ENCODE measurements at places on chromosomes 5 and 9. TPM values are rescaled to one million over a fixed set of nuclear protein-coding genes. Genes with fewer than 3 reads are reported as not detected.

DNA sequence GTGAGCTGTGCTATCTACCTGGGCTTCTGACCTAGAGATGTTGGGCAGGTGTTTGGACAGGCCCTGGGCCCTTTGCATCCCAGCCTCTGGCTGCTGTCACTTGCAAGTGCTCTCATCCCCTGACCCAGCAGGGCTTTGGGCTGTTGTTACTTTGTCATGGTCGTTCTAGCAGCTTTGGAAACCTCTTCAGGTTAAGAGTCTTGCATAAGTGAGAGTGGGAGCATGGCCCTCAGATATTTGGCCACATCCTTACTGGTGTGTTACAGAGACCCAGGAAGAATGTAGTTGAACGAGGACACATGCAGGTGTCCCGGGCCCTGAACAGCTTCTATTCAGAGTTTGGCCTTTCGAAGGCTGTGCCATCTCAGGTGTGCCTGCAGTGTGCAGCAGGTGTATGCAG lies 4.5 kb downstream of the TENT4A start:
- DNase-seq: no peak

The AIF1L gene
- 3.7 TPM for total RNA-seq

DNA sequence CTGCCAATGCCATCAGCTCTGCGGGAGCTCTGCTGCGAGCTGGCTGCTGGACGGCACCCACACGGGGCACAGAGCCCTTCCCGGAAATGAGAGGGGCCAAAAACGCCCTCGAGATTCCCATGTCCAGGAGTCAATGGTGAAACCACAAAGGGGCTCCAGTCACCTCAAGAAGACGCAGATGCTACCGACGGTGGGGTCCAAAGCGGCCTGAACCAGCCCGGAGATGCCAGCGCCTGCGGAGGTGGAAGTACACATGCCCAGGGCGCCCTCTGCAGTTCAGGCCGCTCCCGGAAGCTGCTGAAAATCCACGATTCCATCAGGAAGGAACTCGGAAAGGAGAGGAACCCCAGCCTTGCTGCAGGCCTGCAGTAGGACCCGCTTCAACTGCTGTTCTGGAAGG lies 82.4 kb upstream of the SELENOP start:
- DNase-seq: no peak

The CENPK gene
- total RNA-seq: 5.2 TPM

GRCh38 chr9:35042891-35043545 lies 29.4 kb downstream of the VCP start:
- no peak for DNase-seq

DNA sequence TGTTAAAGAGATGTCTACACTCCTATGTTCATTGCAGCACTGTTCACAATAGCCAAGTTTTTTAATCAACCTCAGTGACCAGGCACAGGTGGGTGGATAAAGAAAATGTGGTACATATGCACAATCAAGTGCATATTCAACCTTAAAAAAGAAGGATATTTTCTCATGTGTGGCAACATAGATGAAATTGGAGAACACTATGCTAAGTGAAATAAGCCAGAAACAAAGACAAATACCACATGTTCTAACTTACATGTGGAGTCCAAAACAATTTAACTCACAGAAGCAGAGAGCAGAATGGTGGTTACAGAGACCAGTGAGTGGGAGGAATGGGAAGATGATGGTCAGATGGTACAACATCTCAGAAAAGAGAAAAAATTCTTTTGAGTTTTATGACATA lies 31.8 kb downstream of the ANXA1 start:
- DNase-seq: no peak

The SV2C gene
- 0.36 TPM for total RNA-seq

GRCh38 chr5:74272831-74273451 lies 367.6 kb downstream of the ENC1 start:
- DNase-seq: no peak

- no peak for DNase-seq
These were observed 124.6 kb downstream of the TARS1 start for GRCh38 chr5:33565324-33565723.

DNA sequence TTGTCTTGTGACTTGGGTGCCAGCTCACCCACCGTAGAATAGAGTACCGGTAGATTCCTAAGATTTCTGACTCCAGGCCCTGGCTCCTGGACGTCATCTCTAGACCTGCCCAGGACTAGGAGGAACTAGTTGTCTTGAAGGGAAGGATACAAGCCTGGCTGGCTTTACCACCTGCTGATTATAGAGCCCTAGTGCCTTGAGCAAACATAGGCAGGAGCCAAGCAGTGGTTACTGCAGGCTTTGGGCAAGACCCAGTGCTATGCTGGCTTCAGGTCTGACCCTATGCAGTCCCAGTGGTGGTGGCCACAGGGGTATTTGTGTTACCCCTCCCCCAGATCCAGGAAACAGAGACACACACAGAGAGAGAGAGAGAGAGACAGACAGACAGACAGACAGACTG lies 606.2 kb downstream of the PDE4D start:
- DNase-seq: no peak

DNA sequence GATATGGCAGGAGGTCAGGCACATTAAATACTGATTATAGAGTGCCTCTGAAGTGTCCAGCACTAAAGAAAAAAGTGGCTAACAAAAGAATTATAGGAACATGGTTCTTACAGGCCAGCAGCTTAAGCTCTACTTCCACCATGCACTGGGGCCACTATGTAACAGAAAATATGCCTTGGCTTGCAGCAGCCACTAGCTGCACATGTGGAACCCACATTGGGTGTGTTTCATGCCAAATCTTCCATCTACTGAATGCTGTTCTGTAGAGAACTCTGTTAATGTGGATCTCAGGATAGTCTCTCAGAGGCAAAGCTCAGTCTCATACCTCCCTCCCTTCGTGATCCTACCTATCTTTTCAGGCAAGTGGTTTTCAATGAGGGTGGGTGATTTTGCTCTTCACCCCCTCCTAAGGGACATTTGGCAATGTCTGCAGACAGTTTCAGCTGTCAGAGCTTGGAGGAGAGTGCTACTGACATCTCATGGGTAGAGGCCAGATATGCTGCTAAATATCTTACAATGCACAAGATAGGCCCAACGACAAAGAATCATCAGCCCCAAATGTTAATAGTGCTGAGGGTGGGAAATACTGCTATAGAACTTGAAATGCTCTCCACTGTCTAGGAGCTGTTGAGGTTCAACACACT lies 218.9 kb downstream of the TARS1 start:
- no peak for DNase-seq

GRCh38 chr9:137266585-137267453 lies 10.7 kb upstream of the TOR4A start:
- DNase-seq: no peak

DNA sequence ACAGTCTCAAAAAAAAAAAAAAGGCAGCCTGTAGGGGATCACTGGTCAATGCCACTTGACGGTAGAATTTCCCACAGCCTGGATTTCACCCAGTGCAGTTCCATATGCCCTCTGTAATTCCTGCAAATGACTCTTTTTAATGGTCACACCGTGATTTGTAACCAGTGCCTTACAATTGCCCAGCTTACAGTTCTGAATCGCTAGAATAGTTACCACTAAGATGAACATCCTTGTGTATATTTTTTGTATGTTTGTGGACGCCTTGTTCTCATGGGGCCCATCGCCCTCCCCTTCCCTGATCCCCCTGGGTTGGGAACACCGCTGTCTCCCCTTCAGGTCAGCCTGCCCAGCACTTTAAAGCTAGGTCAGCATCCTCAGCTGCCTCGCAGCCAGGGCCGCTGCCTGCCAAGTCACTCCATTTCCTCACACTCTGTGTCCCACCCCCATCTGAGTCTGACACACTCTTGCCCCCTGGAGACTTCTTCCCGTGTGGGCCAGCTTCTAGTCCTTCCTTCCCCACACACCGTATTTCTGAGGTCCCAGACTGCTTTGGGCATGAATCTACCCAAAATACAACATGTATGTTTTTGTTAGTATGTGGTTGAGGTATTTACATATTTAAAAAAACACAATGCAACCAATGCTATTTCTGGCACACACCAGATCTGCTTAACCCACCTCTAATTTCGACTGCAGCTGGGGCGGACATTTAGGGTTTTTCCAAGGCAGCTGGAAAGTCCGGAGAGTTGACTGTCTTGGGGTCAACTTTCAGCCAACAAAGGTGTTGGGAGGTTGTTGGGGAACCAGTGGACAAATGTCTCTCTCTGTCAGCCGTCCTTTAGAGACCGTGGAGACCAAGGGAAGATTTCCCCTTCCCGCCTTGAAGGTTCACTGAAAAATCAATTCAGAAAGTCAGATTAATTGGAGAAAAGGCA lies 120.5 kb upstream of the NEK6 start:
- no peak for DNase-seq

- DNase-seq: peak; percentile 27
These were observed 35.5 kb downstream of the BICD2 start for GRCh38 chr9:92728831-92729734.

The PCDHGA1 gene
- 0.31 TPM for total RNA-seq

GRCh38 chr9:78097541-78097940 lies 65.9 kb upstream of the GNAQ start:
- DNase-seq: no peak

DNA sequence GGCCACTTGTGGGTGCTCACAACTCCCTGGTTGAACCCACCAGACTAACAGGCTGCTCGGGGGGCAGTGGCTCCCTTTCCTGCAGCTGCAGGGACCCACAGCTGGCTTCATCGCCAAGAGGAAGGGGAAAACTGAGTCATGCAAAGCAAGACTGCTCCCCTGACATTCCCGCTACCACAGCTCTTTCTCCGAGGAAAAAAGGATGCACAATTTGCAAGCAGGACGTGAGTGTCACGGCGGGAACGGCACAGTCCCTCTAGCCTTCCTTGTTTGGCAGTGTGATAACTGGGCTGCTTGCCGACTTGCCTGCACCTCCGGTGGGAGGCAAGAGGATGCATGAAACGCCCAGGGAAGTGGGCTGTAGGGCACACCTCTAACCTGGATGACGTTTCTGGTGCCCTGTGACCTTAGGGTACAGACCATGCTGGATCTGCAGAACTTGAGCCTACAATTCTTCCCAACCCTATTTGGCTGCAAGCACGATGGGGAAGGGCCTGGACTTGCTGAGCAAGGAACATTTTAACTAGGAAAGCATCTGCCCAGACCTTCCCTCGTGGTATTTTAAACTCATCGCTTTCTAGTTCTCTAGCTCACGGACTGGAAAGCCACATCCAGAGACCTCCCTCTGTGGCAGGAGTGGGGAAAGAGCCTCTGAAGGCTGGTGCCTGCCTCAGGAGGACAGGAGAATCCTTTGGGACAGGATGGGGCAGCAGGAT lies 7.8 kb downstream of the SH3PXD2B start:
- DNase-seq: no peak

DNA sequence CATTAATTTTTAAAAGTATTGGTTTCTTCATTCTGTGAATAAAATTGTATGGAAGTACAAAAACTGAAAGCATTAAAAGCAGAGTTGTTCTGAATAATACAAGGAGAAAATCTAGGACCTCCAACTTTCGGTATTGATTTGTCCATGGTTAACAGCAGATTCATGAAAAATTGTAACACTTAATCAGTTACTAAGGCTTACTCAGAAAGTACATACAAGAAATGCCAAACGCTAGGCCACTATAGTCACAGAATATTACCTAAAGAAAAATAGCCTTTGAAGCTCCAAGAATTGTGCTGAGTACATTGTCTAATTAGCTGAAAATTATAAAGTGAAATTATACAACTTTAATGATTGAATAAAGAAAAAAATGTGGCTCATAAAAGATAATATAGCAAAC lies 271.7 kb downstream of the PTPRD start:
- no peak for DNase-seq

- no peak for DNase-seq
These were observed 5.5 kb downstream of the C7 start for GRCh38 chr5:40914835-40915234.

The NXNL2 gene
- not detected for total RNA-seq

GRCh38 chr5:136613230-136613629 lies 247.9 kb upstream of the TRPC7 start:
- no peak for DNase-seq

DNA sequence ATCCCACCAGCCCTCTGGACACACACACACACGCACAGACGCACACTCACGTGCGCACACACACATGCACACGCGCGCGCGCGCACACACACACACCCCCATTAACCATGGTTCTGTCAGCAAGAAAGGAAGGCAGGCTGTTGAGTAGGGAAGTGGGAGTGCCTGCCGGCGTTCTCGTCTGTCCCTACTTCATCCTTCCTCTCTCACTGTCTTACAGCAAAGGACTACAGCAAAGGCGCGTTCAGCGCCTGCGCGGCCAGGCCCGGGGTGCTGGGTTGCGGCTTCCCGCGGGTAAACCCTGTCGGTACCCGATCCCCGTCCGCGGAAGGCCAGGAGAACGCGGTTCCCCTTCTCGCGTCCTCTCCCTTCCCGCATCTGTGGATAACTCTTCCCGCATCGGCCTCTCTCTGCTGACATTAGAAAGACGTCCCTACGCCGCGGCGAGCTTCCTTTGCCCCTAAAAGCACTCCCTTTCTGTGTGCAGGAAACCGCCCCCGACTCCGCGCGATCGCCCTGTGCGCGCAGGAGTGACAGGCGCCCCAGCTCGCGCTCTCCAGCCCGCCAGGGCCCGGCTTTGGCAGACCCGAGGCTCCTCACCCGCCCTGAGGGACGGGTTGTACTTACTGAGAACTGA lies 219.2 kb downstream of the AGTPBP1 start:
- peak; percentile 15 for DNase-seq

The SHOC1 gene
- total RNA-seq: not detected

DNA sequence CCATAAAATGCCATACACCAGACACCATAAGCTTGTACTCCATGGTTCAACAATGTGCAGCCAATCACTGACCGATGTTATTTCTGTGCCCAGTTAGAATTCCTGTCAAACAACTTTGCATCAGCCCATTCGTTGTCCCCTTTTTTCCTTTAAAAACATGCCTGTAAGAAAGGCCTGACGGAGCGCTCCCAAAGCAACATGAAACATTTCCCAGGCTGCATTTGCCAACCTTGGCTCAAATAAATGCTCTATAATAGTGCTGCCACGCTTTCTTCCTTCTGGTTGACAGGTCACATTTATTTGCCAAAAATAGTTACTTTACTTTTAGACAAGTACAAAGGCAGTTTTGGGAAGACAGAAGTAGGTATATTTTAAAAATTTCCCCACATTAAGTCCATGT lies 735.6 kb upstream of the PTPRD start:
- DNase-seq: no peak

DNA sequence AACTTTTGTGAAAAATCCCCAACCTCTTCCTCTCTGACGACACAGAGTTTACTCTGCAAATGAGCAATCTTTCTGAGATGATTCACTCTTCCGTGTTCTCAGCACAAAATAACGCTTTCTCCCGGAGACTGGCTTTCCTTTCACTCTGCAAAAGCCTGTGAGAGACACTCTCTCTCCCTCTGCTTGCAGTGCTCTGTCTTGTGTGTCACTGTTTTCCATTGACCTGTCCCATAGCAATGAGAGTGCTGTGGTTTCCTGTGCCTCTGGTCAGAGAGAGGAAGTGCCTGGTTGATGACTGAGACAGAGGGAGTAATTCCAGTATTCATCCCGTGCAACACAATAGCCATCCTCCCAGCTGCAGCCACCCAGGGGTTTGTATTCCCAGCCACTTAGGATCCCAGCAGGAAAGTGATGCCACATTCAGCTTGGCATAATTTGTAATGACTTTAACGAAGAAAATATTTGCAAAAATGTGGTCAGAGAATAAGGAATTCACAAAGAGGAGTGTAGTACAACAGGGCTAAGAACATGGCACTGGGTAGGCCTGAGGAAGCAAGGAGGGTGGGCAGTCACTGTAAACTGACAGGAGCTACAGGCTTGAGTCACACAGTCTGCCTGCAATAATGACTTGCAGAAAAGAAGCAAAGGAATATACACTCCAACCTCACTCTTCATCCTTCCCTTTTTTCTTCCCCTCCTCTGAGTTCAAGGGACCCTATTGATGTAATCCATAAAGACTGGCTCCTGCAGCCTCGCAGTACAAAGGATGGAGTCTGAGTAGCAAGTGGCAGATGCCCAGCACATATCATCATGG lies 463.5 kb upstream of the RGMB start:
- no peak for DNase-seq
